ENCODE measurements at places on chromosomes 6 and 20.

DNA sequence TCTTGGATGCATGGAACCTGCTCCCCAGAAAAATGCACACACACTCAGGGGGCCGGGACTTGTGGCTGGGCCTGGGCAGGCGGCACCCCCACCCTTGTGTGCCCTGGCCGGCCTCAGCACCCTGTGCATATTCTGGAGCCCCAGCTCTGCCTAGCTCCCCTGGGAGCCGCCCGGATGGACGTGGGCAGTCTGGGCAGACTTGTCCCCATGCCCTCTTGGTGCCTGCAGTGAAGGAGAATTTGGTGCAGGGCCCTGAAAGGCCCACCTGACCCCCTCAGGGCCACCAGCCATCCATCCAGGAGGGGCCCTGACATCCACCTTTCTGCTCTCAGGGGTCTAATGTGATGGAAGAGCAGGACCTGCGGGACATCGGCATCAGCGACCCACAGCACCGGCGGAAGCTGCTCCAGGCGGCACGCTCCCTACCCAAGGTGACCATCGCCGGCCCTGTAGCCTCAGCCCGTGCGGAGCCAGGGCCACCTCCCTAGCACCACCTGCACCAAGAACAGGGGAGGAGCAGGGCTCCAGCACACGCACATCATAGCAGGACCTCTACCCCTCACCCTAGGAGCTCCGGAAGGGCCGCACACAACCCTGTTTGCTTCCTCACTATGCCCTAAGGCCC is 62.8 kb downstream of the TCP11 start:
- no peak for ATAC-seq

DNA sequence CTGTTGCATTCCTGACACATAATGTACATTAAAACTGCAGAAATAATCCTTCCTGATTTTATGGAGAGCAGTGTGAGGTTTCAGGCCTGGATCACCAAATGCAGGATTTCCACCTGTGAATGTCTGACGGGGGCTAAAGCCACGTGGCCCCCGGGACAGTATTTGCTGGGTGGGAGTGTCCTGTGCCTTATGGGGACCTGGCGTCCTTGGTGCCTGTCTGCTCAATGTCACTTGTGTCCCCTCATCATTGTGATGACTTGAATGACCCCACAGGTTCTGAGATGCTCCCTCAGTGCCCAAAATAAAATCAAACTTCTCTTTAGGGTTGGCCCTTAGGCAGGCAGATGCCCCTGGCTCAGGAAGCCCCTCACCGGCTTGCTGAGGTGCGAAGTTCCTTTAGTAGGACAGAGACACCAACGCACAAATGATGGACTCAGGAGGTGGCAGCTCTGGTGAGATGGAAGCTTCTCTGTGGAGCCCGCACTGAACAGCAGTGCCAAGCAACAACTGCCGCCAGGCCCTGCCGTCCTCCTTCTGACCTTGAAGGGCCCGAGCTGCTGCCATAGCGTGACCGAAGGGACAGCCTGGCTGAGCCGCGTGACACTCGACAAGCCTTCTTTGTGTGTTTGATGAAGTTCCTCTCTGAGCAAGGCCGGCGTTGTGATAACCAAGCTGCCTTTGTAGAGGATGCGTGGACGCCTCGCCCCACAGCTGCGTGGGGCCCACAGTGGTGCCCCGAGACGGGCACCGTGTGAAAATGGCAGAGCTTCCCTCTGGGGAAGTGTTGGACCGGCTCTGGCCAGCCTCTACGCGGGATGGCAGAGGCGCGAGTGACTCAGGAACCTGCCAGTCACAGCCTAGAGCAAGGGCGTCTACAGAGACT is 30.9 kb downstream of the FRMD1 start:
- no peak for ATAC-seq

DNA sequence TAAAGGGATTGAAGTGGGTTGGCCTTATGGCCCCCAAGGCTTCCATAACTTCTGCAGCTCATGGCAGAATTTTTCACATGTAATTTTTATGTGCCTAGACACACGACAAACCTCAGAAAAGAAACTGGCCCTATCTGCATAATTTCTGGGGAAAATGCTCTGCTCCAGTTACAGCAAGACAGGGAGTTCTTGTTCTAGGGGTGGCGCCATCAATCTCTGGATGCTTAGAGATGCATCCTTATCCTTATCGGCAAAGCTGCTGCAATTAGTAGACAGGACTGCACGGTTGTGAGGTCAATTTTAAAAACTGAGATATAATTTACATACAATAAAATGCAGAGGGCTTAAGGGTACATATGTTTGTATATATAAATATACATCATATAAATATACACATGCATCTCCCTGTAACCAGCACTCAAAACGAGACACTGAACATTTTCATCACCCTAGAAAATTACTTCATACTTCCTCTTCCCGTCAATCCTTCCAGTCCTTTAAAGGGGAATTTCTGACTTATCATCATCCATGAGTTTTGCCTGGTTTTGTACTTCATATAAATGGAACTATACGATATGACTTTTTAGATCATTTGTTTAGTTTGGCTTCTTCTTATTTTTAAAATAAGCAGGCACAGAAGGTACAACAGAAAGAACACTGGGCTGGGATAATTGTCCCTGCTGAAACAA is 10.2 kb downstream of the ELMO2 start:
- no peak for ATAC-seq

- no peak for ATAC-seq
Measured at GRCh38 chr6:89708316-89708715, 69.8 kb upstream of the LYRM2 start.

DNA sequence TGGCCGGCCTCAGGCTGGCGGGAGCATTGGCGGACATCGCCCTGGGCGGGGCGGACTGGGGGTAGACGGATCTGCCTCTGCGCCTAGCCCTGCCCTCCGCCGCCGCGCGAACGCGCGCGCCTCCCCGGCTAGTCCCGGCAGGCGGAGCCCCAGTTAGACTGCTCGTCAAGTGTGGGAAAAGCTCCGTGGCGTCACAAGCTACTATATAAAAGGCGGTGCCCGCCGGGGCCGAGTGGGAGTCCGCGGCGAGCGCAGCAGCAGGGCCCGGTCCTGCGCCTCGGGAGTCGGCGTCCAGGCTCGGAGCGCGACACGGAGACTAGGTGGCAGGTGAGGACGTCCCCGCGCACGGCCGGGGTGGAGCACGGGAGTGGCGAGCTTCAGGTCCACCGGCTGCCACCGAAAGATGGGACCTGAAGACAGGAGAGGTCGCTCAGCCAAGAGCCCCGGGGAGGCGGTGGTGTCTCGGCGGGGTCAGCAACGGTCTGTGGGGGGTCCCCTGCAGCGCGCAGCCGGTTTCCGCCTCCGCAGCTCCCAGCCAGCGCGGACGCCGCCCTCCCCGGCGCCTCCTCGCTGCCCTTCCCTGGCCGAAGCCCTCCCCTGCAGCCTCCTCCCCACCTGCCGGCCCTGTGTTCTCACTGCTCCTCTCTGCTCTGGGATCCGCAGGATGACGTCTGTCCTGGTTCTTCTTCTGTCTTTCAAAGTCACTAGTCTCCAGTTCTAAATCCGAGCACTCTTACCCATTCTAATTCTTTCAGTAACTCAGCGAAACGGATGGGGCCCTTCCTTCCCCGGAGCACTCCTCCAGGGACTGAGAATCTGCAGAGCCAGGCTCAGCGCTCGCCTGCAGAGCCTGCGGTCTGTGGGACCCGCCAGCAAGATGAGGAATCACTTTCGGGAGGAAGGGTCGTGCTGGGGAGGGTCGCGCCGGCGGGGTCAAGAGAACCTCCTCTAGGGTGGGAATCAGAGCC is 4.3 kb upstream of the RIPK1 start:
- ATAC-seq, result peak; percentile 94

GRCh38 chr6:168525926-168526630 is 85.1 kb downstream of the SMOC2 start:
- no peak for ATAC-seq

DNA sequence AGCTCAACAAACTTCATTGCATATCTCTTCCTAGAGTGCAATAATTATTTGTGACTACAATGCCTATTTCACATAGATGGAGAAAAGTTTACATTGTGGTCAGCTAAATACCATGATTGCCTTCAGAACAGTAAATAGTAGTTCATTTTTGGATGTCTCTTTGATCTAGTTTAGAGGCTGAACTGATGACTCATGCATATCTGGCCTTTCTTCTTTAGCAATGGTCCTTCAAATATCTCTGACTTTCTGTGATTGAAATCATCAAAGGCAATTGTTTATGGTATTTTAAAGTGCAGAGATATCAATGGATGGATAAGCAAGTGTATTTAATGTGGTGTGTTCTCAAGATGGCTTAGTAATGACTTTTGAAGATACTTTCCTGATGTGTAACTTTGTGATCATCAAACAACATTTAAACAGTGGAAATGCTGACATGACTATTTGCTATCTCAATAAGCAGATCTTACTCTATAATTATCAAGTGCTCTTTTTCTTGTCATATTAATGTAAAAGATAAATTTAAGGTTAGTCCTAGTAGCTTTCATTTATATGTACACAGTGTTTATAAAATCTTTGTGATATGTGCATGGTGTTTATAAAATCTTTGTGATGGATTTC is 523.7 kb upstream of the SLC35B3 start:
- ATAC-seq, result no peak

DNA sequence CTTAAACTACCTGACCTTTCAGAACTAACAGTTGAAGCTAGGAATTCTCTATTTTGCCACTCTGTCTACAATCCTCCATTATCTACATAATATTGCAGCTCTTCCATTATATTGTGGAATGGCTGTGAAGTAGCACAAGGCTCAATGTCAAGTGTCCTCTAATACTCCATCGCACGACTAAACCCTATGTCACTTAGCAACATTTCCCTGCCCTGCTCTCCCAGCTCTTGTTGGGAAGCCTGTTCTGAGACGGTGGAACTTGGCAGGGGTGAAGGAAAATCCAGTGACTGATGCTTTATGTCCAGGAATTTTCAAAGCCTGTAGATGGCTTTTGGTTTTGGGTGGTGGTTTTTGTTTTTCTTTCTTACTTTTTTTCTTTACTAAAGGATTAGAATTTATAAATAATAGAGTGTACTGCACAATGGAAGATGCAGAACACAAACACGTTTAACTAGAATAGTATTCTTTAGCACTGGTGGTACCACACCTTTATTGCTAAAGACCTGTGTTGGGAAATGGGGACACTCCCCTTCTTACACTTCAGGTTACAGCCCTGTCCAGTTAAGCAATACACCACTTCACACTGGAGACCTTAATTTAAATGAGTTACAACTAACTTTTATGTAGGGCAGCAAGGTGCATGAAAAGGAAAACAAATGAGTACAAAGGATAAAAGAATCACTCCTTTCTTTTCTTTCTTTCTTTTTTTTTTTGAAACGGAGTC is 20.7 kb upstream of the AMD1 start:
- no peak for ATAC-seq

DNA sequence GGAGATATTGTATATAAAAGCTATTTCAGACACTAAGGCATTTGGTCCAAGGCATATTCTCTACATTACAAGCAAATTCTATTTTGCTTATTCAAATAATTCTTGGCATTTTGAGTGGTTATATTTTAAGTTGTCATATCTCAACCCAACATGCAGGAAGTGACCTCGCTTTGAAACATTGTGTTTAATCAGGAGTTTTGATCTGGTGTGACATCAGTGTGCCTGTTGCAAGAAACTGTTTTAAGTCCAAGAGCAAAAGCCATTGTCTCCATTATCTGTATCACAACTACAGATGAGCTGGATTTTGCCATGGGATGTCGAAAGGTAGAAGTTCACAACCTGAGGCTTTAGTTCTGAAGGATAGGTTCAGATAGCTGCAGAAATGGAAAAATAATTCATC is 509.9 kb upstream of the ID4 start:
- no peak for ATAC-seq

- ATAC-seq, result no peak
Measured at GRCh38 chr6:160081398-160081797, 40.2 kb upstream of the SLC22A1 start.

GRCh38 chr6:34237316-34237721 is 646 bp downstream of the HMGA1 start:
- ATAC-seq, result peak; percentile 24

DNA sequence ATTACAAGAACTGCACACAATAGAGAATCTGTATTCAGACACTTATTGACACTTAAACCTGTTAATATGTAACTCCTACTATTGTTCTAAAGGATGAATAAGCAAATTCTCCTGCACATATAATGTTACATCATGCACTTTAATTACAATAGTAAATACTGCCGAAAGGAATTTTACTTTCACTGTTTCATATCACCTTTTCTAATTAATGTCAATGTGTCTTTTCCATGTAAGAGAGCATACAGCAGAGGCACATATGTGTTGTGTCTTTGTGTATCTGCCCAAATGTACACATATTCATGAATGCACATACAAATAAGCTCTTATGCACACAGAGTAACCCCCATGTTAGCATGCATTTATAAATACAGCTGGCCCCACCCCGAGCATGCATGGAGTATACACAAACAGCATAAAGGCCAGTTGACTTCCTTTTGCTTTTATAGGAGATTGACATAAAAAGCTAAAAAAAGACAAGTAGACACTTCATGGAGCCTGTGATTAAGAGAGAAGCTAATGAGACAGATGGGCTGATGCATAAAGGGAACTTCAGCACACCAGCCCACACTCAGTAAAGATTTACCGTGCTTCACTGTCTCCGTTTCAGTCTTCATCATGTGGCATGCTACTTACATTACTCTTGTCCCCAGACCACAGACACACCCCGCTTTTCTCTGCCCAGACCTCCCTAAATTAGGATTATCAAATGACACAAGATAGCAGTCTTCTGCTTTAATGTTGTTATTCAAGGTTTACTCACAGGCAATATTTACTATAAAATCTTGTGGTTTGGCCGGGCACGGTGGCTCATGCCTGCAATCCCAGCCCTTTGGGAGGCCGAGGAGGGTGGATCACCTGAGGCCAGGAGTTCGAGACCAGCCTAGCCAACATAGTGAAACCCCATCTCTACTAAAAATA is 184.6 kb downstream of the ATXN1 start:
- ATAC-seq, result no peak

- no peak for ATAC-seq
Measured at GRCh38 chr6:153485072-153485471, 354.0 kb upstream of the RGS17 start.

GRCh38 chr6:92967362-92967761 is 452.0 kb downstream of the EPHA7 start:
- no peak for ATAC-seq

DNA sequence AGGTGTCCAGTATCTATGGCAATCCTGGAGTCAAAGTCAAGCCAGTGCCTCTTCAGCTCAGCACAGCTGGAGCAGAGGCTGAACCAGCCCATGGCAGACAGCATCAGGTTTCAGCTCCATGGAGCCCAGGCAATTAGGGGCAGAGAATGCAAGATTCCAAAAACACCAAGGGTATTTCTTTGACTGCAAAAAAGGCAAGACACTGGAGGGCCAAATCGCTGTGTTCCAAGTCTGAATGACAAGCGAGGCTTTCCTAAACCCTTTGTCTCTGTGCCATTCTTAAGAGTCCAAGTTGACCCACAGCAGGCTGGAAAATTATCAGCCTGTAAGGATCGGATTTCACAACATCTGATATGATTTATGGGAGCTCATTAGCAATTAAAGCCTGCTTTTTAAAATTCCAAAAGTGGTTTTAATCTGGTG is 49.7 kb upstream of the TGM3 start:
- no peak for ATAC-seq
